ENCODE measurements at places on chromosomes 2 and 18.

DNA sequence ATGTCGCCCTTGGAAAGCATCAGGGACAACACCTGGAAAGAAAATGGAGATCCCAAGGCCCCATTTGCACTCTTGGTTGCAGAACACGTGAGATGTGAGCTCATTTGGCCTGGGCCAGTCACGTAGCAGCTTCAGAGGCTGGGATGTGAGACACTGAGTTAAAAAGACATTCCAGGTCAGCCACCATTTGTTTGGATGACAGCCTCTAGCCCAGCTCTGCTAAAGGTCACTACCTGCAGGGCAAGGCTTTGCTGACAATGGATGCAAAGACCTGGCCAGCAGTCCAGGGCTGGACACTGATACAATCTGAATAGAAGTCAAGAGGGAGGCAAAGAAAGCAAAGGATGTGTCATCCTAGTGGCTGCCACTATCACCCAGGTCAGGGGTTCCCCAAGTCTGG is 83.9 kb upstream of the LRPPRC start:
- no peak for DNase-seq

GRCh38 chr2:168671932-168672331 is 130.5 kb upstream of the NOSTRIN start:
- DNase-seq: no peak

- no peak for DNase-seq
These were observed 481.6 kb downstream of the LPIN1 start for GRCh38 chr2:12227941-12228608.

GRCh38 chr2:145495590-145495989 is 975.7 kb upstream of the ZEB2 start:
- DNase-seq: no peak

DNA sequence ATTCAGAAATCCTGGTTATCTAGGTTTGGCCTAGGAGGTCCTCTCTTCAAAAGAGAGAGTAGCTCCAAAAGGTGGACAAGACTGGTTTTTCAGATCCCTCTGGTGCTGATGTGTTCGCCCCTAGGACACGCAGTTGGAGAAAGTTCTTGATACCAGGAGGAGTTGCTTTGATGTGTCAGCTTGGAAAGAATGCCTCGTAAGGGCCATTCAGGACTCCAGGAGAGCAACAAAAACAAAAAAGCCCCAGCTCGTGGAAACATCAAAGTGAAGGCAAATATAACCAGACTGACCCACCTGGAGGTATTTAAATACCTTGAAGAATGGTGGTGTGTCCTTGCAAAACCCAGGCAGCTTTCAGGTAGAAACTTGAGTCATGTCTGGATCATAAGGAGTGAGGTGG is 12.5 kb upstream of the LBH start:
- DNase-seq: no peak

DNA sequence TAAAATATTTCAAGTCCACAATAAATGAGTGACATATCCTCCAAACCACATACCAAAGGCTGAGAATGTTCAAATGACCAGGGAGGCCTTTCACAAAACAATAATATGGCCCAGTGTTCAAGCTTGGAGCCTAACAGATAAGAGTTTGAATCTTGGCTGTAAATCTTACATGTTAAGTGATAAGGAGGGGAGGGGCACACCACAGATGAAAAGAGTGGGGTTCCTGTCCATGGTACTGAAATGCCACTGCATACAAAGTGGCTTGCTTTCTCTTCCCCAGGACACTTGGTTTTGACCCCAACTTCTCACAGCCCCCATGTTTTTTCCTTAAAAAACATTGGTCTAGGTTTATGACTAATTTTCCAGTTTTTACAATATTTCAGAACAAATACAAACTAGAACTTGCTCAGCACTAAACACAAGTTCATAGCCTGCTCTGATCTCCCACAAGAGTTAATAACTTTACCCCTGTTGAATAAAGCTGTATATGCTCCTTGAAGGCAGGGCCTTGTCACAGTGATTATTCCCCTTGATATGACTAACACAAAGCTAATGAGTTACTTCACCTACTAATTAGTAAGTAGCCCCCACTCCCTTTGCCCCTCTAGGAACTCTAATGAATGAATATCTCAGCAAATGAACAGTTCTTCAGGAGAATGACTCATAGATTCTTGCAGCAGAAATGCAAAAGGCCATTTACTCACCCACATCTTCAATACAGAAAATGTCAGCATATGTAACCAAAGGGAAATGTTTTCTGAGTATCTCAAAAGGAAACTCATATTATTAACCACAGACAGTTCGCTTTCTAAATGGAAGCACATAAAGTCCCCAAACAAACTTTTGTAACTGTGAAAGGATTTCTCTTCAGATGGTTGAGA is 142.2 kb downstream of the SATB2 start:
- DNase-seq: no peak

DNA sequence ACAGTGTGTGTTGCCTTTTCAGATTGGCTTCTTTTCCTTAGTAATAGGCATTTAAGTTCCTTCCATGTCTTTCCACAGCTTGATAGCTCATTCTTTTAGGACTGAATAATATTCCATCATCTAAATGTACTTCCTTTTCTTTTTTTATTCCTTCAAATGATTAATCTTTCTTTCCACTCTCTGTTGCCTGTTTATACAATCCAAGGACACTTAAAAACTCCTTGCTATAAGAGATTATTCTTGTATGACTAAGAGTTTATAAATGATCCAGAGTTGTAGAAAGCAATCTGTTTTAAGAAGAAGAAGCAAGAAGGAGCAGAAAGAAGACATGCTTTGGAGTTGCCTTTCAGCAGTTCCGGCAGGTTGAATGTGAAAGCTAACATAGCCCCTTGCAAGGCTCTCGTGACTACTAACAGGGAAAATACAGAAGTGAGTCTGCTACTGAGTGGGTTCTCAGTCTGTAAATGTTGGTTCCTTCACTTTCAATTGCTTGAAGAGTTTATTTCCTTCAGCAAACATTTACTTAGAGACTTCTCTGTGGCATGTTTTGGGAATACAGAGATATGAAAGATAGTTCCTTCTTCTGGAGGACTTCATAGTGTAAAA is 123.0 kb downstream of the PMAIP1 start:
- no peak for DNase-seq

- DNase-seq: no peak
These were observed 275.1 kb downstream of the TGIF1 start for GRCh38 chr18:3725115-3725514.

DNA sequence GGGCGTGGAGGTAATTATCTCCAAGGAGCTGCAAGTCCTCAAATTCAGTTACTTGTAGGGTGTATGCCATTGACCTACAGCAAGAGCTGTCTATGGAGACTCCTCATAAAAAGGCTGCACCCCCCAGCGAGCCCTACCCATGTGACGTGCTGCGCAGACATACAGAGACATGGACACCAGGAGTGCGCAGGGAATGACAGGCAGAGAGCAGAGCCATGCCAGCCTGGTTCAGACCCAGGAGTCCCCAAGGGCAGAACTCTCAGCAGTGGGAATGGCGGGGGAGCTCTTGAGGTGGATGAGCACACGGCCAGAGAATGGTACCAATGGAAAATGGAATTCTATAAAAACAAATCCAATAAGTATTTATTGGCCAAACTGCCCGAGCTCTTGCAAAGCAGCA is 310.1 kb downstream of the MYCN start:
- no peak for DNase-seq

DNA sequence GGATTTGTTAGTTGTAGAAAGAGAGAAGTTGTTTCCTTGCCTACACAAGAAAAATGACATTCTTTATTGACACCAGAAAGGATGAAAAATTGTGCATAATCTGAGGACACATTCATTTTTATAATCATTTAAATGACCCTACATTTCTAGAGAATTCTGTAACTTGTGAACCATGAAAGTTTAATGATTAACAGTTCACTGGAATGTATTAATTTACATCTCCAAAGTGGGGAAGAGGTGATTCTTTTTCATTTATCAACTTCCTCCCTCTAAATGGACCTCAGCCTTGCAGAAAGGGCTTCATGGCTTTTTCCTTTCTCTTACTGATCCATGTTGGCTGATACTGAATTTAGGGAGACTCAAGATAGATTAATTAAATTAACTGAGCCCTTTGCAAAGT is 565.2 kb upstream of the LINC00305 start:
- no peak for DNase-seq

- DNase-seq: no peak
These were observed 7.3 kb downstream of the SFXN5 start for GRCh38 chr2:73063909-73064875.

- DNase-seq: no peak
These were observed 234.4 kb downstream of the LOXHD1 start for GRCh38 chr18:46422552-46423055.

DNA sequence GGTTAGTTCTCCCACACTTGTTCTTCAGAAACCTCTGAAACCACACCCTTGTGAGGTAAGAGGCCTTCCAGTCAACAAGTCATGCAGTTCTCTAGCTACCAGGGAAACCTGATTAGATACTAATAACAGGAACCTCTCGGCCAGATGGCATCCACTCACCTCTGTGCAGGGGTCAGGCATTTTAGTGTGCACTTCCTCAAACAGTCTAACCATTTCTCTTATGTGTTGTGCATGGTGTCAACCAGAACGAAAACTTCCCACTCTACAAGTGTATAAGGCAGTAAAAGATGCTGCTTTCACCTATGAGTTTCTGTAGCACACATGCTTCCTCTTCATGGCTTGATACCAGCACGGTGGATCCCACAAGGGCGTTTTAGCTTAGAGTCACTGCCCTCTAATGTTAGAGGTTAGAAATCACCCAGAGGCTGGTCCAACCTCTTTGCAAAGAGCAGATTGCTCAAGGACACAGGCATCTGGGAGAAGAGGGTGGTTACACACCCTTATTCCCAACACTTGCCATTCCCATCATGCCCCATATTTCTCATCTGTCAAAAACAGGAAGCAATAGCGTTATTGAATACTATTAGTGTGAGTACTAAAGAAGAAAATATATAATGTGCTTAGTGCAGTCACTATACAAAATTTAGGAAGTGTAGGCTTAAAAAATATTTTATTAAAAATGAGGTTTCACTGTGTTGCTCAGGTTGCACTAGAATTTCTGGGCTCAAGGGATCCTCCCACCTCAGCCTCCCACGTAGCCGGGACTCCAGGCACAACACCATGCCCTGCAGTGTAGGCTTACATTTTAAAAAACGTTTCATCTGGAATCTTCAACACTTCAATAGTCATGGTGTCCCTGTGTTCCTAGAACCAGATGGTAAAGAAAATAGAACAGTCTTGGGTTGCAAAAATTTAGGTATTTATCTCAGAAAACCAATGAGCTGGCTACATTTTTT is 34.5 kb upstream of the RAB31 start:
- DNase-seq: no peak

- no peak for DNase-seq
These were observed 101.4 kb downstream of the NFATC1 start for GRCh38 chr18:79496978-79497637.

GRCh38 chr18:45336448-45336847 is 278.8 kb upstream of the SLC14A2 start:
- DNase-seq: no peak

GRCh38 chr2:1638281-1638860 is 105.9 kb downstream of the PXDN start:
- DNase-seq: no peak

GRCh38 chr2:158578703-158579330 is 122.1 kb downstream of the PKP4 start:
- no peak for DNase-seq

DNA sequence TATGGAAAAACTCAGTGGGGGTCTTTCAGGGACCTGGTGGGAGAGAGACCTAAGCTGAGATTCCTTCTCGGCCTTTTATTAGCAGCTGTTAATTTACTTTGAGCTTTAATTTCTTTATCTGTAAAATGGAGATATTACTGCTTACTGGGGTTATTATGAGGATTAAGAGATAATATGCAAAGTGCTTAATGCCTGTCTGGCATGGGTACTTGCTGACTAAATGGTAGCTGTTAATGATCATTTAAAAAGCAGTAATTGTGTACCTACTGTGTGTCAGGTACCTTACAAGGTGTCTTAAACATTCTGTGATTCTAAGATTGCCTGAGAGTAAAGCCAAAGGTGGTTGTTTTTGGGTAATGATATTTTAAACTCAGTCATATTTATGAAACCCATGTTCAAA is 2.6 kb downstream of the ITGA6 start:
- DNase-seq: no peak

DNA sequence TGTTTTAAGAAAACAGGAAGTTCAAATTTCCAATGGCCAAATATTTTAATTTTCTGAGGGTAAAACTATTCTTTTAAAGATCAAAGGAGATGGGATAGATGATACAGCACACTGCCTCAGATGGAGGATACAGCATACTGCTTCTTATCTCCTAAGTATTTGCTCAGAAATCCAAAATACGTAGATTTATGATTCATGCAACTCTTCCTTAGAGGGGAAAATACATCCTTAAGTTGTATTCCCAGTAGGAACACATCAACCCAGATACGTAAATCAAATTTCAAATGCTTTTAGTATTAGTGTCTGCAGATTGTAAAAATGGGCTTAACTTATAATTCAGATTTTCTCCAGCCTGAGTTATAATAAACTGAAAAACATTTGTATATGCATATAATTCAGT is 235.2 kb downstream of the ZNF385B start:
- DNase-seq: no peak

- no peak for DNase-seq
These were observed 105.3 kb downstream of the GLI2 start for GRCh38 chr2:120840795-120841487.

DNA sequence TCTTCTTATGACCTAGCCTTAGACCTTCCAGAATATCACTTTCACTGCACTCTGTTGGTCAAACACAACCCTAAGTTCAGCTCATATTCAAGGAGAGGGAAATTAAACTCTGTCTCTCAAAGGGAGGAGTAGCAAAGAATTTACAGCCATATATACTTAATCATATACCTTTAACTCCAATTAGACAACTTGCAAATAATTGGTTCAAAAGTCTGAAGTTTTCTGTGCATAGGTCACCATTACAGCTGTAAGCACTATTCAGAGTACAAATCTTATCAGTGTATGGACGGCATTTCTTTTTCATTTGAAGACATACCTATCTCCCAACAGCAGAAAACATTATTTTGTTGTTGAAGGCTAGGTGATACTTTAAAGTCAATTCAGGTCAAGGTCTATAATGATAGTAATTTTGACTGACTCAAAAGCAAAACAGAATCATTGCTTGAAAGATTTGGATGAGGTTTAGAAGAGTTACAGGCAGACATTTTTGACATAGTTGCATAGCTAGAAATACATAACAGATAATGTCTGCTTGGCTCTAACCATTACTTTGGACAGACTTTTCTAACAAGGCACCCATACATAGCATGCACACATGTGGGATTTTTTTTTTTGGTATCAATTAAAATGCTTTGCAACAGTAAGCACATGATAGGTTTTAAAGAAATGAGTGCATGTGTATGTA is 131.5 kb downstream of the CPS1 start:
- no peak for DNase-seq

- DNase-seq: no peak
These were observed 20.8 kb upstream of the SOS1 start for GRCh38 chr2:39141334-39142271.

GRCh38 chr2:213609570-213610170 is 325.4 kb downstream of the SPAG16 start:
- DNase-seq: no peak
